ENCODE measurements at places on chromosomes 11 and 22.
A peak's percentile ranks its signal among the peaks of the same experiment; 100 is the strongest.

GRCh38 chr11:36657610-36658267 is 59.7 kb upstream of the RAG2 start:
- no peak for DNase-seq

GRCh38 chr11:101577461-101577860 is 6.3 kb downstream of the TRPC6 start:
- DNase-seq, result no peak

DNA sequence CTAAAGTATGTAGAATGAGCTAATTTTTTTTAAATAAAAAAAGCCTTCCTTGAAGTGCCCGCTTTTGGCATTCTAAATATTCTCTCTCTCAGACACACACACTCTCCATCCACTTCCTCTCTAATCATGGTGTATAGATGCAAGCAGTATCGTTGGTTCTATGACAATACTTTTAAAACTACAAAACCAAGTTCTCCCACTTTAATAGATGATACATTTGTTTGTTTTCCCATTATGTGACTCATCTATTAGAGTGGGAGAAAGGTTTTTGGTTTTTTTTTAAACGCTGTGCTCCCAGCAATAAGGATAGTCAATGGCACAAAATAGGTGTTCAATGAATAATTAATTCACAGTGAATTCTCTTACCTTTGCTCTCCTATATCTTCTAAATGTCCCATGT is 44.6 kb downstream of the FZD4 start:
- DNase-seq, result no peak

DNA sequence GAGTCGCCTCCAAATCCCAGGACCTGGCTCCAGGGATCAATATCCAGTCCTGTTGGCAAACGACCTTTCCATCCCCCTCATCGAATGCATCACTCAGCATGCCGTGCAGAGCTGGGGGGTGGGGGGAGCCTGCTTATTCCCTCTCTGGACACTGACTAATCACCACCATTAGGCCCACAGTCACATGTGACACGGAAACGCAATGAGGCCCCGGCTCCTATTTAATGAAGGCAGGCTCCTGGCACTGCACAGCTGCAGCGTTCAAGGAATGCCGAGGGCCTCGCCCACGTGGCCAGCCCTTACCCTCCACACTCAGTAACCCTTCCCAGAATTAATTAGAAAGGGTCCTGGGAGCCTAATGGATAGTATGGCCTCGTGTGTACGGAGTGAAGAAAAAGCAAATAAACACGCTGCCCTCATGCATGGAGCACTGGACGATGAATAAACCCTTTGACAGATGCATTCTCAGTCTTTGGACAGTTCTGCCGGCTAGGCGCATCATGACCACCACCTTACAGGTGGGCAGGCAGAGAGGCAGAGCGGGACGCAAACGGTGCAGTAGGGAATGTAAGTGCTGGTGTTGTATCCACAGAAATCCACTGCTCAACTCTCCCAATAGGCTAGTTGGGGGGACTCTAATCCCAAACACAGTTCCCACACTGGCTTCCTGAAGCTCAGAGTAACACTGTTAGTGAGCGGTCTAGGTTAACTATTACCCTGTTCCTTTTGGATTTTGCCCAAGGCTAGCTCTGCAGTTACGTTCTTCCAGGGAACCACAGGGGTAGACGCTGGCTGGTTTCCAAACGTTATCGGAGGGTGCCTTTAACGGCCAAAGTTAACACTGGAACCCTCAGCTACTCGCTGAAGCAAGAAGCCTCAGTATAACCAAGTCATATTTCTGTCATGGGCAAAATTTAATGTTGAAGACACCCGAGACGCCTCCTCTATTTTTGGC is 490.1 kb downstream of the OPCML start:
- DNase-seq, result no peak

DNA sequence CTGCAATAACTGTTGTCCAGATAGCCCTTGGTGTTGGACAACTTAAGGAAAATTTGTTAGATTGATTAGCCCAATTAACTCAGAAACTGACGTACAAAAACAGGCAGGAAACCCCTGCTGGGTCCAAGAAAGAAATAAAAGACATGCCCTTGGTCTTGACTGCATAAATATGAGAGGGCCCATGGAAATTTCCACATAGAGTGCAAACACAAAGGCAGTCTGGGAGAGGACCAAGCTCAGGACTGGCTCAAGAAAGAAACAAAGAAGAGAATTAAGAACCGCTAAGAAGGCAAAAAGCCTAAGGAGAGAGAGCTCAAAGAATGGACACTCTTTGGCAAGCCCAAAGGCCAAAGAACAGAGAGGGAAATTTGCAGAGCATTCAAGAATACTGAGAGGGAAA is 1243.9 kb downstream of the LRRC4C start:
- DNase-seq, result no peak

GRCh38 chr11:71998649-71999310 is at the start of gene IL18BP:
TSS of gene IL18BP (plus strand) at chr11:71998909. CDS start at chr11:71999985, 1,076 bp downstream.
- DNase-seq, result no peak

- no peak for DNase-seq
Measured at GRCh38 chr22:32539631-32540421, 65.2 kb downstream of the FBXO7 start.

- DNase-seq, result no peak
Measured at GRCh38 chr11:122832721-122833470, 5.4 kb upstream of the CRTAM start.

- DNase-seq, result peak; percentile 14
Measured at GRCh38 chr11:61532134-61533038, 23.8 kb downstream of the LRRC10B start.

- no peak for DNase-seq
Measured at GRCh38 chr22:30445438-30446145, 20.0 kb downstream of the MTFP1 start.

DNA sequence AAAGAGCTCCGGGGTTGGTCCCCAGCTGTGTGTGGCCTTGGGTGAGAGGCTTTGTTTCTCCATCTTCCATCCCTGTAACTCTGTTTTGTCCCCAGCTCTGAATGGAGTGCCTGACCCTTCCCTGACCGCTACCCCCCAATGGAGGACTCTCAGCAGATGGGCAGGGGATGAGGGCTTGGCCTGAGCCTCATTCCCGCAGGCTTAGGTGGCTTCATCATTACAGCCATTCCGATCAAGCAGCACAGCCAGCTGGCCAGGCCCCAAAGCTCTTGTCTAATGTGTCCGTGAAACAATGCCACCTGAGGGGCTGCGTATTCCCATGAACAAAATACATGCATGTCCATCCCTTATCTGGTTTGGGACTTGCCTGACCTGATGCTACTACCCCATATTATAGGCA is 3.9 kb upstream of the CDC42EP2 start:
- no peak for DNase-seq

DNA sequence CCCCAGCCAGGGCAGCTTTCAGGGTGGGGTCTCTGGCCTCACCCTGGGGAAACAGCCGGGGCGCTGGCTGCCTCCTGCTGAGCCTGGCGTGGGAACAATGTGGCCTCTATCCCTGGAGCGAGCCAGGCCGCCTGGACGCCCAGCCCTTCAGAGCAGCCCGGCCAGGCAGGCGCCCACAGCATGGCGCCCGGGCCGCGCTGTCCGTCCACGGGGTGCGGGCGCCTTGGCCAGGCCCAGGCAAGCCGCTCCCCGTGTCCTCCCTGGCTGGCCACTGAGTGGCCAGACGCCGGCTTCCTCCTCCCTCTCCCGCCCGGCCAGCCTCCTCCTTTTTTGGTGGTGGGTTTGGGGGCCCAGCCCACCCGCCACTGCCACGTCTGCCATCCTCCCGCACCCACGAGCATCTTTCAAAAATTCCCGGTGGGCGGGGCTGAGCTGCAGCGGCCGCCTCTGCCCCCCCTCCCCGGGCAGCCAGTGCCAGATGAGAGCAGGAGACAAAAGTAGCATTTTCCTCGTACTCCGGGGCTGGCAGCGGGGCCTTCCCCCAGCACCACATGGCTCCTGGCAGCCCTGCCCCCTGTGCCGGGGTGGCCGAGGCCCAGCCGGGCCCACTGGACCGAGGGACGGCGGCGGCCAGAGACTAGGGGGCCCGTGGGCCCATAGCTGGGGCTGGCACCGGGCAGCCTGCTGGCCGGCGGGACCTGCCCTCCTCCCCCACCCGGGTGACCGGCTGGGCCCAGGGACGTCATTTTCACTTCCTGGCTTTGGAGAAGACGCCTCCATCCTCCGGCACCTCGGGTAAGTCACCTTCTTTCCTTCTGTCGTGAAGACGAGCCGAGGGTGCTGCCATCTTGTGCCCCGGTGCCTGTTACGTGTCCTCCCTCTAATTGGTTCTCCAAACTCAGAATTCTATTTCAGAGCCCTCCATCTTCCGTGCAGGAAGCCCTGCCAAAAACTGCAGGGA is 70.2 kb upstream of the PPARA start:
- no peak for DNase-seq

- DNase-seq, result no peak
Measured at GRCh38 chr11:74380746-74381439, 17.3 kb downstream of the PGM2L1 start.

DNA sequence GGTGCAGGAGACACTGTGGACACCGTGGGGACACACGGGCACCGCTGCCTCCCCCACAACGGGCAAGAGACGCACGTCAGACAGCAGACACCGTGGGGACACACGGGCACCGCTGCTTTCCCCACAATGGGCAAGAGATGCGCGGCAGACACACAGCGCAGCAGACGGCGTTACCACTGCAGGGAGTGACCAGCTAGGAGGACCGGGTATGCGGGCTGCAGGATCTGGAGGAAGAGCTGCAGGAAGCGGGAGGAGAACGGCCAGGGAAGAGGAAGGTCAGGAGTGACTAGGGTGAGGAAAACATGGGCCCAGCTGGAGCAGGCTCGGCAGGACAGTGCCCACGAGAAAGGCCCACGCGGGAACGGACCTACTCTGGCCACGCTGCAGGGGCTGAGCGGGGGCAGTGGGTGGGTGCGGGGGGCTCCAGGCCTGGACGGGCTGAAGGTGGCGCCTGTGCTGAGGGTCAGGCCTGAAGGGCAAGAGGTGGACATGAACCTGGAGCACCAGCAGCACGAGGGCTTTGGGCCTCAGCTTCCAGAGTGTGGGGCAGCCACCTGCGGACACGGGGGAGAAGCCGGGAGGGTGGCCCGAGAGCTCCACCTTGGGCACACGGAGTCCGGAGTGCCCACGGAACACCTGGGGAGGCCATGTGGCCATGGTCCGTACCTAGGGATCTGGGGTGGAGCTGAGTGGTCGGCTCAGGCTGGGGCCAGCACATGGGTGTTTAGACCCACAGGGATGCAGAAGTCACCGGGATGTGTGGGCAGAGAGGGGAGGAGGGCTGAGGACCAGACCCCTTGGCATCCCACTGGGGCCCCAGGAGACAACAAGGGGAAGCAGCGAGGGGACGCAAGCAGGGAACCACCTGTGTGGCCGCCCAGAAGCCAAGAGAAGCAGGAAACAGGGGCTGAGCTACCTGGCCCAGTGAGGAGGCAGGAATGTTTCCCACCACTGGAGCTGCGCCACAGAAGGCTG is 16.5 kb downstream of the TOLLIP start:
- DNase-seq, result no peak

- DNase-seq, result no peak
Measured at GRCh38 chr11:76677458-76677765, 6.9 kb upstream of the LRRC32 start.

DNA sequence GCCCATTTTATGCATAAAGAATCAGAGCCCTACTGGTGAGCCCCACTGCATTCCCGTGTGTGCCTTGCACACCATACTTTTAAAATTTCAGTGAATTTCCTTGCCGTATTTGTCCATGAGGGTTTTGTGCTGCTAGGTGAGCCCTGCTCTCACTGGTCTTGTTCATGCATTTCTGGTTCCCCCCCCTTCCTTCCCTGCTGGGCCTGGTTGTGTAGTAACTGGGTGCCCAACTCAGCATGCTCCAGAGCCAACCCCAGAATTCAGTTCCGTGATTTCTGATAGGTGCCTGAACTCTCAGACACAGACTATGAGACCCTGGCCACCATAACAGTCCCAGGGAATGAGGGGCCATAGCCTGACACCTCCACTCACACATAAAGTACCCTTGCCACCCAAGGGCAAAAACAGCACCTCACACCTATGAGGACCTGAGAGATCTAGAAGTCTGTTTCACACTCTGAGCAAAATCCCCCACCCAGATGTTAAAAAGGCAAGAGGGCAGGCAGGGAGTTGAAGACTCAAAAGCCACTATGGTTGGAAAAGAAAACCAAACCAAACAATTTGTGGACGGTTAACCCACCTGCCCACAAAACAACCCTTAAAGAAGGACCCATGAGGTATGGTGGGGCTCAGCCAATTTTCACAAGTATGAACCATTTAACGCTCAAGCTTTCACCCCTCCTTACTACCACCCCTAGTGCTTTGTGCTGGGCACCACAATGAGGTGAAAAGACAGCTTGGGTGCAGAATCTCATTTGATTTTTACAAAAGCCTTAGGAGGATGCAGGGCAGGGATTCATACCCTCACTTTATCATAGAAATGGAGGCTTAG is 16.8 kb upstream of the IL10RA start:
- no peak for DNase-seq

- no peak for DNase-seq
Measured at GRCh38 chr11:92269021-92269420, 44.4 kb downstream of the FAT3 start.

DNA sequence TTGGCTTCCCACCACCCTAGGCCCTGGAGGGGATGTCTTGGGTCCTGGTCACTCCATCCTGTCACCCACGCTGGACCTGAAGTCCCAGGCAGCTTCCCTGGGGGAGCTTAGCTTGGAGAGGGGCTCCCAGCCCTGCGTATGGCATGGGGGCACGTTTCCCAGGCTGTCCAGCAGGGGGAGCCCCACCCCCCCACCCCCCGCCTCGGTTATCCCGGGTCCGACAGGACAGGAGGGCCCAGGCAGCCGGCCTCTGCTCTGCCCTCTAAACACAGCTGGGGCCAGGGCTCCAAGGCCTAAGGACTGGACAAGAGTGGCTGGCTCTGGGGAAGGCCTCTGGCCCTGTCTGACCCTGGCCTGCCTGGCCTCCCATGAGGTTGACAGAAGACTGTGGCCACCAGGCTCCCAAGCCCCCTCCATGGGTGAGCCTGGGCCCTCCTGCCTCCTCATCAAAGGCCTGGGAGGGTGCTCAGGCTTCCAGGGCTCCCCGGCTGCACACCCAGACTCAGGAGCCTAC is 104.8 kb downstream of the NECTIN1 start:
- no peak for DNase-seq

Data from activated CD8-positive, alpha-beta memory T cell treated with anti-CD3 and anti-CD28 coated beads for 4 hours (primary cell).